Naive thymus-derived CD8-positive, alpha-beta T cell (primary cell): ENCODE measurements at places on chromosomes 16 and 17.

DNA sequence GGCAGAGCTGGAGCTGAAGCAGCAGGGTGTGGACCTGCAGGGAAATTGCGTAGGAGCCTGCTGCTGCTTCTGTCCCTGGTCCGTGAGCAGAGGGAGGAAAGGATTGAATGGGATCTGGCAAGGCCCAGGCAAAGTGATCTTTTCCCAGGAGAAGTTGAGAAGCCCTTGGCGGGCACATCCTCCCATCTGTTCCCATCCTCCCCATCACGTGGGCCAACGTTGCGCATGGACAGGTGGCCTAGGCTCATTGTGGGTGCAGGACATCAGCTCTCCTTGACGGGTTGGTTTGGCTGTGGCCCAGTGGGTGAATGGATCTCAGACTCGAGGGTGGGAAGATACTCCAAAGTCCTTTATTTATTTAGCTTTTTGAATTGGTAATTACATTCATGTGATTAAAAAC lies 29.4 kb upstream of the POLR3E start:
- no peaks in the 10 kb centered on the region for H3K27me3 ChIP-seq
- peaks cover 57% of the 10 kb centered on the region for H3K36me3 ChIP-seq
- H3K27ac ChIP-seq, result no peak overlapping the region
- H3K4me1 ChIP-seq, result peaks cover 7% of the 10 kb centered on the region

GRCh38 chr16:35102780-35103403 lies 1643.5 kb downstream of the TP53TG3F start:
- H3K27ac ChIP-seq, result no peak overlapping the region
- H3K4me3 ChIP-seq, result no peak overlapping the region
- DNase-seq, result no peak
- H3K27me3 ChIP-seq, result no peaks in the 10 kb centered on the region
- no peaks in the 10 kb centered on the region for H3K36me3 ChIP-seq

DNA sequence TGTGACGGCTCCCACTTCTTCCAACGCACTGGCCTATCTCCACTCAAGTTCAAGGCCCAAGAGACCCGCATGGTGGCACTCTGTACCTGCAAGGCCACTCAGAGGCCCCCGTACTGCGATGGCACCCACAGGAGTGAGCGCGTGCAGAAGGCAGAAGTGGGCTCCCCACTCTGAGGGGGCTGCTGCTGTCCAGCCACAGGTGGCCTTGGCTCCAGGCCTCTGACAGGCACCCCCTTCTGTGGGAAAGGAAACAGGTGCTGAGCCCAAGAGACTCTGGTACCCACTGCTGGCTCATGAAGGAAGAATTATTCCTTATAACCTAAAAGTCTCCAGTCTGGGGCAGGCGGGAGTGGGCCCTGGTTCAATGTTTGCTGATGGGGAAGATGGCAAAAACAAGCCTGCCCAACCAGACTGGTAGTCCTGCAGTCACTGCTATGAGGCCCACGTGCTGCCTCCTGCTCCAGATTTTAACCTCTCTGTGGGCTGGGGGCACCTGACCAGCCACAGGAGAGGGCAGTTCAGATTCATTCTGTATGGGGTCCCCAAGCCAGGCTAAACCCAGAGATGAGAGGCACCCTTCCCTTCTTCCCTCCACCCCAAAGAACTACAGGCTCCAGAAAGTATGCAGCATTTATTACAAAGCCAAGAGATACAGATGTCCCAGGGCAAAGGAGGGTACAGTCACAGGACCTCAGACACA lies 3.3 kb downstream of the CISD3 start:
- no peak overlapping the region for H3K4me3 ChIP-seq
- no peaks in the 10 kb centered on the region for H3K27me3 ChIP-seq
- peak overlapping the region; percentile 42 for H3K27ac ChIP-seq

GRCh38 chr17:75155191-75155601 lies 884 bp upstream of the JPT1 start:
- H3K27ac ChIP-seq, result no peak overlapping the region
- H3K36me3 ChIP-seq, result no peaks in the 10 kb centered on the region
- peak overlapping the region; percentile 92 for H3K4me3 ChIP-seq
- DNase-seq, result no peak
- H3K27me3 ChIP-seq, result no peaks in the 10 kb centered on the region

- H3K36me3 ChIP-seq, result no peaks in the 10 kb centered on the region
- no peak overlapping the region for H3K4me3 ChIP-seq
- H3K27ac ChIP-seq, result no peak overlapping the region
- H3K27me3 ChIP-seq, result no peaks in the 10 kb centered on the region
- no peak for DNase-seq
Observed at GRCh38 chr16:89898201-89898967, 20.3 kb upstream of the MC1R start.
